ENCODE measurements at places on chromosomes 2 and 18.

DNA sequence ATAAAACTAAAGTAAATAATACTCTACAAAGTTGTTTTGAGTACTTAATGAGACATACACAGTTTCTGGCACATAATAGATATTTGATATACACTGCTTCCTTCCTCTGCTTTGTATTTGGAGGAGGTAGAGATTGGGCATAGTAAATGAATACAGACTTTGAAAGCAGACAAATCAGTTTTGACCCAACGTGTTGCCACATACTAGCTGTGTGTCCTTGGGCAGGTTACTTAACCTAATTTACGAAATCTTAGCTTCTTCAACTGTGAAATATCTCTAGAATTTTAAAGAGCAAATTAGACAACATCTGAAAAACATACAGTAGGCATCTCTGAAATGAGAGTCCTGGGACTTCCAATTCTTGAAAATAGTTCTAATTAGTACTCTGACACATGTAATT is 425.4 kb downstream of the TGIF1 start:
- DNase-seq: no peak

GRCh38 chr2:98356729-98357128 is 10.5 kb downstream of the CNGA3 start:
- peak; percentile 26 for DNase-seq

DNA sequence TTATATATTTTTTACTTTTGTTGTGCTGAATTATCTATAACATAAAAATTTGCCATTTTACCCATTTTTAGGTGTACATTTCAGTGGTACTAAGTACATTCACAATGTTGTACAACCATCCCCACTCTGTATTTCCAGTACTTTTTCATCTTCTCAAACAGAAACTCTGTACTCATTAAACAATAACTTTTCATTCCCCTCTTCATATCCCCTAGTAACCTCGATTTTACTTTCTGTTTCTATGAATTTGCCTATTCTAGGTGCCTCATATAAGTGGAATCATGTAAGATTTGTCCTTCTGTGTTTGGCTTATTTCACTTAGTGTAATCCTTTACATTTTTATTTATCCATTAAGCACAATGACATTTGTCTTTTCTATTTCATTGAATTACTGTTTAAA is 51.3 kb downstream of the GTF2A1L start:
- no peak for DNase-seq

DNA sequence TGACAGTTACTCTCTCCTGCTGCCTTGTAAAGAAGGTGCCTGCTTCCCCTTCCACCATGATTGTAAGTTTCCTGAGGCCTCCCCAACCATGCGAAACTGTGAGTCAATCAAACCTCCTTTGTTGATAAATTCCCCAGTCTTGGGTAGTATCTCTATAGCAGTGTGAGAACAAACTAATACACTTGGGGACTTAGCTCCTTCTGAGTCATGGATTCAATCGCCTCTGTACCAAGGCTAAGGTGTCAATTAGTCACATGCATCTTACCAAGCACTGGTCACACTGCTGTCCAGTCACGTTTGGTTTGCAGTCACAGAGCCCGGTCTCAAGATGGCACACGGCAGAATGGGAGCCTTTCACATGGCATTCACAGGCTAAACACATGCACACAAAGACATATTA is 100.6 kb downstream of the LAMA1 start:
- DNase-seq: no peak

- no peak for DNase-seq
Measured at GRCh38 chr2:180699657-180700361, 280.6 kb upstream of the UBE2E3 start.

DNA sequence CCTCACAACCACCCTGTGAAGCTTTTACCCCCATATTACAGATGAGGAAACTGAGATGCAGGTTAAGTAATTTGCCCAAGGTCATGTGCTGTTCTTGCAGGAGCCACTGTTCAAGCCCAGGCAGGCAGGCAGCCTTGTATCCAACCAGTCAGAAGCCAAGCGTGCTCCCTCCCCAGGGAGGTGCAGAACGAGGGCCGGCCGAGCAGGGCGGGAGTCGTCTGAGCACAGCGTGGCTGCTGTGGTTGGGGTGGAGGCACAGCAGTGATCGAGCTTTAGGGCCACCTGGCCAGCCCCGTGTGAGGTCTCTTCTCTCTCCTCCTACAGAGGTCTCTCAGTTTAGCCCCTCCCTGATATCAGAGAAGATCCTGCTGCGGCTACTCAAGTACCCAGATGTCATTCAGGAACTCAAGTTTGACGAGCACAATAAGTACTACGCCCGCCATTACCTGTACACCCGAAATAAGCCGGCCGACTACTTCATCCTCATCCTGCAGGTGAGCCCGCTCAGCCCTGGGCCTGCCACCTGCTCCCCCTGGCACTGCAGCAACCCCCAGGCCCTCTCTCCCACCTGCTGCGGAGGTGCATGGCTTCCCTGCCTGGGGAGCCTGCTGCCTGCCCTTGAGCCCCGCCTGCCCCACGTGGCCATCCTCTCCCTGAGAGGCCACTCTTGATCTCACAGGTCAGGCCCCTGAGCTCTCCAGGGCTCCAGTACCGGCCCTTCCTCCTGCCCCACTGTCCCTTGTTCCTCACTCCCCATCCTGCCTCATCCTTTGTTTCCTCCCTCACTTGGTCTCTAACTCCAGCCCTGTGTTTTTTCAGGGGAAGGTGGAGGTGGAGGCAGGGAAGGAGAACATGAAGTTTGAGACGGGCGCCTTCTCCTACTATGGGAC is 17.1 kb upstream of the CNNM3 start:
- no peak for DNase-seq

GRCh38 chr18:78977637-78978348 is 1.8 kb upstream of the SALL3 start:
- DNase-seq: no peak

- no peak for DNase-seq
Measured at GRCh38 chr2:140023291-140023690, 1243.1 kb upstream of the NXPH2 start.

GRCh38 chr18:35408843-35409261 is 31.7 kb upstream of the ZNF396 start:
- DNase-seq: no peak

DNA sequence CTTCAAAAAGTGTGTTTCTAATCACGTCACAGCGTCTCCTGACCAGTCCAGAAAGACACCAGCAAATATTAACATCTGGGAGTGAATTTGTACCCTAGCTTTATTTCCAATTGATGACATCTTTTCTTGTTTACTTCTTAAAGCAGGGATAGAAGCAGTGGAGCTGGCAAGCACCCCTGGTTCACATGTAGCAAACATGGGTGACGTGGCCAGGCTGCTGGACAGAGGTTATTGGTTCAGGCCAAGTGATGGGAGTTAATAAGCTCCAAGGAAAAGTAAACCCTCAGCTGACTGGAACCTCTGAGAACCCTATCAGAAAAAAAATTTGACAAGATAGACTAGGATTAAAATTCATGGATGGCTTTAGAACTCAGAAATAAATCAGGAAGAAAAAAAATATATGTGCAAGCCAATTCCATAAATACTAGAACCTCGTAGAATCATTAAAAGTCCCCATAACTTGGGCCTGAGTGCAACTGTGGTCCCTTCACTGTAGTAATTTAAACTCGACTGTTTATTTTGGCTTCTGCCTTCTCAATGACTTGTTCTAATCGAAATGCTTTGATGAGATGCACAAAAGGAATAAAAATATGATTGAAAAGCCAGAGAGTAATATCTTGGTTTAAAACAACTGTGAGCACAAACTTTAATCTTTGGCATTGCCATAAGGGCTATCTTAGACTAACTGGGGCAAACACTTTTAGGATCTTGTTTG is 121.5 kb upstream of the CTAGE1 start:
- no peak for DNase-seq

GRCh38 chr18:79567481-79568147 is 112.0 kb upstream of the CTDP1 start:
- no peak for DNase-seq

DNA sequence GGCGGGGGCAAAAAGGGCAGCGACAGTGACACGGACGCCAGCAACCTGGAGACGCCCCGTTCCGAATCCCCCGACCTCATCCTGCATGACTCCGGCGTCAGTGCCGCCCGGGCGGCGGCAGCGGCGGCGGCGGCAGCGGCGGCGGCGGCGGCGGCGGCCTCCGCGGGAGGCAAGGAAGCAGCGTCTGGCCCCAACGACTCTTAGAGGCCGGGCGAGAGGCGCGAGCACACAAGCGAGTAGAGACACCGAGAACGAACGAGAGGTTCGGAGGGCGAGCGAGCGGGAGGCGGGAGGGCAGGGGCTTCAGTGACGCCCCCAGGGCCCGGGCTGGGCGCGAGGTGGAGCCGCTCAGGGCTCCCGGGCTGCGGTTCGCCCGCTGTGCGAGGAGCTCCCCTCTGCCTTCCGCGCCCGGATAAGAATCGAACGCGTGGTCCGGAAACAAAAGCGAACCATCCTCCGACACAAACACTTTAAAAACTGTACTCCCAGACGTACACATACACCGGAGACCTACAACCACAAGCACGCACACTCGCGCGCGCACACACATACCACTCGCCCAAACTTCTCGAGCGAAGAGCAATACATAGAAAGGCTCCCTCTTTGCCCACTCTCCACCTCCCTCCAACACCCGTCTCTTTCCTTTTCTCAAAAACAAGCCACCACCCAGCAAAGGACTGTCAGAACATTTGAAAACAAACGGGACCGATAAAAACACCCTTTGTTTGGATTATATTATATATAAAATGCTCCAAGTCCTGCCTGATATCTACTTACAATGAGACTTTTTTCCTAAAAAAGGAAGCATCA is 2.8 kb downstream of the SP9 start:
- no peak for DNase-seq

GRCh38 chr2:190467575-190468083 is 59.5 kb downstream of the MFSD6 start:
- peak; percentile 46 for DNase-seq

GRCh38 chr2:88880441-88880953 is 189.0 kb downstream of the RPIA start:
- peak; percentile 9 for DNase-seq

DNA sequence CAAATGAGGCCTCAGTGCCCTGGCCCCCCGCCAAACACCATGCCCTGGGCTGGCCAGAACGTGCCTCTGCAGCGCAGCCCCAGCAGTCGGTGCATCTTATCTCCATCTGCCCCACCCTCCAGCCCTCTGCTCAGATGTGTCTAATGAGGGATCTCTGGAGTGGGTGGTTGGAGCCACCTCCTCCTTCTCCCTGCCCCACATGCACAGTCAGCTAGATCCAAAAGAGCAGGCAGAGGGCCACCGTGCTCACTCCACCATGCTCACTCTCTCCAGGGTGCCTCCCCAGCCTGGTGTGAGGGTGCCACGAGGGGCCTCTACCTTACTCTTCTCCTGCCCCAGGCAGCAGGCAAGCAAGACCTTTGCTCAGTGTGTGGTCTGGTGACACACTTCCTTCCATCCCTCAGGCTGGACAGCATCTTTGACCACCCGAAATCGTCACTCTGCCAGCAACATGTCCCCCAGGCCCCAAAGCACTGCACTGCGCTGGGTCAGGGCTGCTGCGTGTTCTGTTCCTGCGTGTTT is 266.1 kb upstream of the HDAC4 start:
- no peak for DNase-seq
